Upper lobe of right lung (tissue), 1 donor: ENCODE measurements at places on chromosomes 13 and 19.

DNA sequence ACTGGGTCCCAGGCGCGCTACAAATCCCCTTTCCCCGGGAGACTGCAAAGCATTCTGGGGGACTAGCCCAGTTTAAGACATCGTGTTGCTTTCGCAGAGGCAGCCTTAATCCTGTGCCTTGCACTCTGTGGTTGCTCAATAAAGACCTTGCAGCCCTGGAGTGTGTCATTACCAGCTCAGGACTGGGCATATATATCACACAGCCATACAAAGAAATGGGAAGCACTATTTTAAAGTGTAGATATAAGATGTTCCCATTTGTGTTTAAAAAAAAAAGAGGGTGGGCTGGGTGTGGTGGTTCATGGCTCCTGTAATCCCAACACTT is 11.1 kb downstream of the NAPA start:
- no peak for DNase-seq

GRCh38 chr19:39515551-39516191 is 732 bp downstream of the SELENOV start:
- no peak for DNase-seq

GRCh38 chr19:39927524-39928356 is 6.7 kb downstream of the FCGBP start:
- no peak for DNase-seq

- DNase-seq: no peak
These were observed 2.3 kb upstream of the UPK1A start for GRCh38 chr19:35663981-35664380.

- DNase-seq: no peak
These were observed 318.2 kb downstream of the MYO16 start for GRCh38 chr13:108947551-108948030.

- DNase-seq: no peak
These were observed 9.8 kb downstream of the MVB12A start for GRCh38 chr19:17429641-17430113.

DNA sequence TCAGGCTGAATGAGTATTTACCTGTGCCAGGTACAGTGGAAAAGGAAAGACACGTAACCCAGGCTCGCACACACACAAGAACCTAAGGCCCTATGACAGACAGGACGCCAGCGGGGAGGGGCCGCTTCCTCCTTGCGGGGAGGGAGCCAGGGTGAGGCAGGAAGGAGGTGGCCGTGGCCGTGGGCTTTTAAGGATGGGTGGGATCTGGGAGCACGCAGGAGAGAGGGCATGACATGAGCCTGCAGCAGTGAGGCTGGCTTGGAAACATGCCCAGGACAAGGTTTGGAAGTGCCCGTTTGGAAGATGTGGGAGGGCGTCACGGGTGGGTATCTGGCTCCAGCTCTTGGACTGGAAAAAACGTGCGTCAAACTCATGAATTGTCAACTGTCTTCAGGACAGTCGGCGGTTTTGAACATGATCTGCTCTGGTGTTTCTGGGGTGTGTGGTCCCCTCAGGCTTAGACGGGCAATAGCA is 20.1 kb downstream of the SH3GL1 start:
- DNase-seq: no peak

DNA sequence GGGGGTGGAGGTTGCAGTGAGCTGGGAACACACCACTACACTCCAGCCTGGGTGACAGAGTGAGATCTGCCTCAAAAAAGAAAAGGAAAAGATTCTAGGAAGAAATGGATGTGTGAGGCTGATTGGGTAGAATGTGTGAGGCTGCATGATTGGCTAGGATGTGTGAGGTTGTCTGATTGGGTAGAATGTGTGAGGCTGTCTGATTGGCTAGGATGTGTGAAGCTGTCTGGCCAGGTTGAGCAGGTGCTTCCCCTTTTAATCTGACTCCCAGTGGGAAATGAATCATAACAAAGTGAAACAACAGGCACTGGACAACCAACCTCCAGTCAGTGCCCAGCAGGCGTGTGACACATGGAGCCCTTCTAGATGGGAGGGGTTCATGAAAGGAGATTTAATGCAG is 14.7 kb downstream of the C13orf46 start:
- DNase-seq: no peak

GRCh38 chr13:25421612-25422011 is 49.8 kb downstream of the ATP8A2 start:
- DNase-seq: no peak

- no peak for DNase-seq
These were observed 50.3 kb downstream of the ZNF99 start for GRCh38 chr19:22733691-22734090.

DNA sequence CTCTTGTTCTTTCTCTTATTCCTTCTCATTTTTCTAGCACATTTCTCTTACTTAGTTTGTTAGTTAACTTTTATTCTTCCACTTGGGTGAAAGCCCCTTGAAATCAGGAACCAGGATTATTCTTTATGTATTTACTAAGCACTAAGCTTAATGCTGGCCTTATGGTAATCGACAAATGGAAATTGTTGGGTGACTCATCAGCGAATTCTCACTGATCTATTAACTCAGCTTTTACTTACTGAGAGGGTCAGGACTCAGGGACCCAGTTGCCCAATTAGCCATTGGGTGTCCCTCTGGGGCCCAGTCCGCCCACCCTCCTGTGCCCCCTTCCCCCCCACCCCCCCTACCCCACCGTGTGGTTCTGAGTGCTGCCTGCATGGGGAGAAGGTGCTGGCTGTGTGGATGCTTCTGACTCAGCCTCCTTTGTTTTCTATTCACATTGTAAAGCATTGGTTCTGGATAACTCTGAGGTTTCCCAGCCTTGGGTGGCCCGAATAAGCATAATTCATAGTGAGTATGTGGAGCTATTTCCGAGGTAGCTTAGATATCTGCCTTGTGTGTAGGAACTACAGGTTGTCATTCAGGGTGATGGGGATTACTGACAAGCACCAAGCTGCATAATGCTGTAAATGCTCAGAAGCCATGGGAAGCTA is 240.9 kb downstream of the FGF9 start:
- DNase-seq: no peak

GRCh38 chr13:109231888-109232287 is 554.5 kb downstream of the IRS2 start:
- DNase-seq: no peak

DNA sequence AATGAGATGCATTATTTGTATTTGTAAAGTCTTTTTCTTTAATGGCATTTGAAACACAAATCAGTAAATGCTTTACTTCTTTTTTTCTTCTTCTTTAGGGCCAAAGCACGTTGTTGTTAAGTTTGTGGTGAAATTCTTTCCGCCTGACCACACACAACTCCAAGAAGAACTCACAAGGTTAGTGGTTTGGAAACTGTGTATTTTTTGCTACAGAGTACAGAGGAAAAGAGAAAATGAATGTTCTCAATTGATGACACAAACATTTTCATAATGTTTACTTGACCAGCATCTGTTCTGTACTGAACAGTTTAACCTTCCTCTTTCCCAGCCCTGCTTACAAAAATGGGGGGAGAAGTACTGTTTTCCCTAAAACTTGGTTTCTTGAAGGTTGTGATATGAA is 190.9 kb upstream of the RNF113B start:
- DNase-seq: no peak

- DNase-seq: no peak
These were observed 42.4 kb downstream of the ZC3H13 start for GRCh38 chr13:46010148-46010547.

DNA sequence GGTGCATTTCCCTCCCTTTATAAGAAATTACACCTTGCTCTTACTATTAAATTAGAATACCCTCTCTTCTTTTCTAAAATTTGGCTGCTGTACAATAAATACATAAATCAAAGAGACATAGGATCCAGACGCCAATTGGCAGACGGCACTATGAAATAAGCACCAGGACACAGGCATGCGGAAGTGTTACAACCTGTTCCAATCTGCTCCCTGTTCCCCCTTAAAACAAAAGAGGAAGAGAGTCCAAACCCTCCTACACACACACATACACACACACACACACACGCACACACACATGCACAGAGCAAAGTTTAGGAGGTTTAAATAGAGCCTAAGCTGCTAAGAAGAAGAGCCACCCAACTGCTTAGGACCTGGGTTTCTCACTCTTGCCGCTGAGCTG is 75.6 kb upstream of the ZNF507 start:
- DNase-seq: no peak

DNA sequence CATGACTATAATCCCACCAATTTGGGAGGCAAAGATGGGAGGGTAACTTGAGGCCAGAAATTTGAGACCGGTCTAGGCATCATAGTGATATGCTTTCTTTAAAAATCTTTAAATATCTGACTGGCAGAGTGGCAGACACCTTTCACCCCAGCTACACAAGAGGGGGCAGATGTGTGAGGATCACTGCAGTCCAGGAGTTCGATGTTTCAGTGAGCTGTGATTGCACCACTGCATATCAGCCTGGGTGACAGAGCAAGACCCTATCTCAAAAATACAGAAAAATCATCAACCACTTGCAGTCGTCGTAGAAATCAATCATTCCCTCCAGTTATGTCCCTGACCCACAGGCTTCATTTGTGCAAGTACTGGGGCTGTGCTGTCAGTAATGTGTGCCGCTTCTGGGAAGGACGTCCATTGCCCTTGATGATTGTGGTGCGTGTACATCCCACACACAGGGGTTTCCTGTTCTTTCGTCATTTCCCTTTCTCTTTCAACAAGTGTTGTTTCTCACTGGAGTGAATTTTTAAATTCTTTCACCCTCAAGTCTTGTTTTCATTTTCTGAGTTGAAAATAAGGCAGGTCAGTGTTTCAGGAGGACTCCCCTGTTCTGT is 1.4 kb downstream of the LGALS14 start:
- DNase-seq: no peak

- no peak for DNase-seq
These were observed 449.7 kb downstream of the IRS2 start for GRCh38 chr13:109336730-109337129.

- DNase-seq: peak; percentile 79
These were observed 28.8 kb downstream of the EPN1 start for GRCh38 chr19:55703790-55704215.

DNA sequence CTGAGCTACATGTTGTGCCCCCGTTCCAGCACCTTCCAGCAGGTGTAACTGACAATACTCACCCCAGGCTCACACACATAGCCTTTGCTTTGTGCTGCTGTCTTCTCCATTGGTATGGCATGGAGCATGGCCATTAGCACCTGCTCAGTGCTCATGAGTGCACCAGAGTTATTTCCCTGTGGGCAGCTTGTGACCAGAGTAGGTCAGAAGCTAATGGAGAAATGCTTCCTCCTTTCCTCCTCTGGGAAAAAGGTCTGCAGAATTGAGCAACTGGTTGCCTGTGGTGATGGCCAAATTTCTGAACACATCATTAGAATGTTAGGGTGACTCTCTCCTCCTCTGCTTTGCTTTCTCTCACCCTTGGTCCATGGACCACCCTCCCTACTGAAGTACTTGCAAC is 344.5 kb upstream of the TMTC4 start:
- DNase-seq: no peak

GRCh38 chr13:26831336-26831908 is 70.8 kb upstream of the GPR12 start:
- DNase-seq: no peak

GRCh38 chr19:48689449-48689848 is 6.3 kb upstream of the FUT2 start:
- no peak for DNase-seq

DNA sequence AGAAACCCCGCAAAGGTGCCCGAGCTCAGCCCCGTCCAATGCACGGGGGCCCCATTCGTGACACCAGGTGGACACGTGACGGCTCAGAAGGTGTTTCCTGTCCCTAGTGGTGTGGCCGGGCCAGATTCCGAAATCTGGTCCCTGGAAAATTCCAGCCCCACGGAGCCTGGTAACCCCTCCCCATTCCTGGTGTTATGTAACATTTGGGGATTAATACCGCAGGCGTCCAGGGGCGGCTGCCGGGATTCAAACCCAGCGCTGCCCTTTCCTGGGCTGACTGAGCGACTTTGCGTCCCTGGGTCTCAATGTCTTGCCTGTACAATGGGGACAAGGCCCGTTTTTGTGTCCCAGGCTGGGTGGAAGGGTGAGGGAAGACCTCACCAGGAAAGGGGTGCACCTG is 1.0 kb upstream of the PLK5 start:
- DNase-seq: no peak

- DNase-seq: no peak
These were observed 461.9 kb downstream of the PCDH17 start for GRCh38 chr13:58093394-58093793.

- no peak for DNase-seq
These were observed 65.2 kb upstream of the PEG3 start for GRCh38 chr19:56905631-56906150.
